ENCODE measurements at places on chromosomes 2 and 18.

GRCh38 chr18:36211612-36212065 is 24.3 kb downstream of the MOCOS start:
- DNase-seq, result no peak

DNA sequence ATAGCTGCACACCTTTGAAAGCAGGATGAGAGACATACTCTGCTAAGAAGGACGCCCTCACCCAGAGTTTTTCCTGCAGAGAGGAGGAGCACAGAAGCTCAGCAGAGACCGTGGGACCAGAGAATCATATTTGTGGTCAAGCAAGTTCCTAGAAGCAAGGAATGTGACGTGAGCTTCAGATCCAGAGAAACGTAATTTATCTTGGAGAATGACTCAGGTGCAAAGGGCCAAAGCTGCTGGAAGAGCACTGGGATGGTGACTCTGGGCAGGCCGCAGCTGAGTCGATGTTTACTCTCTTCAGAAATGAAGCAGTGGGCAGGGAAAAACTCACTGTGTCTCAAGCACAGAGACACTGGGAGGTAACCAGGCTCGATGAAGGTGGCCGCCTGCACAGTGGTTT is 50.1 kb upstream of the IGFBP2 start:
- DNase-seq, result no peak

DNA sequence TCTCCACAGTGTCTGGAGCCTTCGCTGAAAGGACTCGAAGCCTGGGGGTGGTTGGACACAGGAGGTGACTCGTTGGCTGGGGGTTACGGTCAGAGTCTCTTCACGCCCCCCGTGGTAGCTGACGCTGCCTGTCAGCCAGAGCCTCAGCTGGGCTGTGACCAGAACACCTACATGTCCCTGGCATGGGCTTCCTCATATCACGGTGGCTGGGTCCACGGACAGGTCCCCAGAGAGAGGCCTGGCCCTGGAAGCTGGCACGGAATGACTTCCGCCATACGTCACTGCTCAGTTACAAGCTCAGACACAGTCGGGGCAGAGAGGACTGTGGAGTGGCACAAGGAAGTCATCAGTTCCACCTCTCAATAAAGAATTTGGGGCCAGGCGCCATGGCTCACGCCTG is 28.5 kb downstream of the ITGB1BP1 start:
- no peak for DNase-seq

GRCh38 chr2:175957845-175958244 is 44.2 kb downstream of the LNPK start:
- DNase-seq, result no peak

DNA sequence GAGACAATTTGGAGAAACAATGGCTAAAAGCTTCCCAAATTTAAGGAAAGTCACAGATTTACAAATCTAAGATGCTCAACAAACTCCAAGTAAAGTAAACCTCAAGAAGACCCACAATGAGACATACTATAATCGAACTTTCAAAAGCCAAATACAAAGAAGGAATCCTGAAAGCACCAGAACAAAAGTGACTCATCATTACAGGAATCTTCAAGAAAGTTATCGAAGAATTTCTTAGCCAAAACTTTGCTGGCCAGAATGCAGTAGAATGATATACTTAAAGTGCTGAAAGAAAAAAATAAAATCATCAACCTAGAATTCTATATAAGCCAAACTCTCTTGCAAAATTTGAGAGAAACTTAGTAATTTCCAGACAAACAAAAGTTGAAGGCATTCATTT is 106.5 kb upstream of the TMEM200C start:
- DNase-seq, result no peak

DNA sequence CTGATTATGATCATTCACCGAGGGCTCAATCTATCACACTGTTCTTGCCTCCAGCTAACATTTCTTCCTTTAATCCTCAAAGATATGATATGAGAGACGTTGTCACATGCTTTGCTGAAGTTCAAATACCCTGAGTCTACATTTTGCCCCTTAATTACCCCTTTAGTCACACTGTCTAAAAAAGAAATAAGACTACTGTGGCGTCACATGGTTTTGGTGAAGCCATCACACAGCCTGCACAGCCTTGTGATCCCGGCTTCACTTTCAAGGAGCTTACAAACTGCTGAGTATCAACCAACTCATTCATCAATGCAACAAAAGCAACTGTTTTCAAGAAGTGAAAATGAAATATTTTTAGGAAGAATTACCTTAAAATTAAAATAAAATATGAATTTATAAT is 31.9 kb upstream of the SOCS6 start:
- DNase-seq, result no peak

- DNase-seq, result no peak
These were observed 31.4 kb downstream of the RNF152 start for GRCh38 chr18:61861372-61861771.

DNA sequence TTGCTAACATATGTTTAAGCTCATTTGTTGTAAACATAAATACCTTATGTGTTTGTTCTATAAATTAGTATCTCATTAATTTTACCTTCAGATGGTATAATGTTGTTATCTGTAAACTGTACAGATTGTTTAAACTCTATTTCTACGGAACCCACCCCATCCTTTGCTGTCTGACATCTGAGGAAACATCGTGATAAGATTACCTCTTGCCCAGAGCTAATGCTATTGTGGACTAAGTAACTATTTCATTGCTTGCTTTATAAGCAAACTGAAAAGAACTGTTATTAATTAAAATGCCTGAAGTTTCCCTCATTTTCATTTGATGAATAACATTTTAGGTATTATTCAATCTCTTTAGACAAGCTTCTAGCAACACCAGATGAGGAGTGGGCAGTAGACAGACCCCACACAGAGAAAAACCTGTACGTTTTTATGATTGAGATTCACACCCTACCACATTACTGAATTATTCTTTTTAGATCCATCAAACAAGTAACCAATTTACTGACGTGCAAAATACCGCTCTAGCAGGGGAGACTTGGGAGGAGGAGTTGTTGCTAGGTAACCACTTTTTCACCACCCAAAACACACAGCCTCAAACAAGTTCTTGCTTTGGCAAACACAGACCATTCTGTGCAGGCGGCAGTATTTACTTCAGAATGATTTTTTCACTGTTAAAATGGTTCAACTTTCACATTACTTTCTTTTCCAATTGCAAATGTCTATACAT is 1.9 kb upstream of the SYT4 start:
- DNase-seq, result no peak

- no peak for DNase-seq
These were observed 89.2 kb downstream of the EPHA4 start for GRCh38 chr2:221482666-221483455.

DNA sequence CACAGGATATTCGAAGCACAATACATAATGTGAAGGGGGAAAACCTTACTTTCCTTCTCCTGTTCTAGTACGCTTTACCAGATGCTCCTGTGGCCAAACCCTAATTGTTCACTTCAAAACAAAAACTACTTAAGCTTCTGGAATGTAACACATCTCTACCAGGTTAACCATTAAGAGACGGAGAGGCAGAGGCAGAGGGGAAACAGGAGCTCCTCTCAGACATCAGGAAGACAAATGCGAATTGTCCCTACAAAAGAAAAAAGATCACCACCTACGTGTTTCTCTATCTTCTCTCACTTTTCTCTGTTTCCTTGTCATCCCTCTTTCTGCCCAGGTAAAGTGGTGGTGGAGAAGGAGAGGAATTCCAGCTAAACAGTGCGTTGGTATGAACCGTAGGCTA is 266.8 kb downstream of the NRXN1 start:
- no peak for DNase-seq

DNA sequence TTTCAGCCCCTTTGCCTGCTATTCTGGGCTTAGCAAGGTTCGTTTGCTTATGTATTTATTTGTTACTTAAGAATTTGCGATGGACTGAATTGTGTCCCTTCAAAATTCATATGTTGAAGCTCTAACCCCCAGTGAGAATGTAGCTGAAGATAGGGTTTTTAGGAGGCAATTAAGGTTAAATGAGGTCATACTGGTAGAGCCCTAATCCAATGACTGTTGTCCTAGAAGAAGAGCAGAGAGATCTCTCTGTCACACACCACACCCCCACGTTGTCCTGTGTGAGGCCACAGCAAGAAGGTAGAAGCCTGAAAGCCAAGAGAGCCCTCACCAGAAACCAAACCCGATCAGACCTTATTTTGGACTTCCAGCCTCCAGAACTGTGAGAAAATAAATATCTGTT is 66.7 kb downstream of the KIAA1328 start:
- no peak for DNase-seq

GRCh38 chr2:11679486-11680181 is 9.6 kb upstream of the NTSR2 start:
- DNase-seq, result no peak

DNA sequence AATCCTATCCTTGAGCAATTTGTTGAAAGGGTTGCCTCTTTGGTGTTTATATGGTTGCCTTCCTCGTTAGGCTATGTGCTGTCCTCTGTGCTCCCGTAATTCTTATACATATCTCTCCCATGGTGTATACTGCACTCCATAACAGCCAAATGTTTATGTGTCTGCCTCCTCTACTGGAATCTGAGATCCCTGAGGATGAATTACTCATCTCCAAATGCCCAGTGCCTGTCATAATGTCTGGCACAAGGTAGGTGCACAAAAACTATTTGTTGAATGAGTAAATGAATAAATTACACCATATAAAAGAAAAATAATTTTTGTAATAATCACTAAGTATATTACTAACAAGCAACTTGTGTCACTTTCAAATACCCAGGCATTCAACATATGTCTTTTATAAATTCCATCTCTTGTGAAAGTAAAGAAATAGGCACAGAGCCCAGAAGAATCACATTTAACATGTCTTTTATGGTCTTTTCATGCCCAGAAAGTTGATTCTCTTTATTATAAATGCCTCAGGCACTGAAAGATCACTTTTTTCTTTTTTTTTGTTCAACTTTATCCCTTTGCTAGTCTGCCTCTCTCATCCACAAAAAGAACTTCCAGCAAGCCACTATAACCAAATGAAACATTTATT is 164.9 kb downstream of the CCDC148 start:
- DNase-seq, result no peak

- no peak for DNase-seq
These were observed 119.2 kb upstream of the FHL2 start for GRCh38 chr2:105517814-105518705.

DNA sequence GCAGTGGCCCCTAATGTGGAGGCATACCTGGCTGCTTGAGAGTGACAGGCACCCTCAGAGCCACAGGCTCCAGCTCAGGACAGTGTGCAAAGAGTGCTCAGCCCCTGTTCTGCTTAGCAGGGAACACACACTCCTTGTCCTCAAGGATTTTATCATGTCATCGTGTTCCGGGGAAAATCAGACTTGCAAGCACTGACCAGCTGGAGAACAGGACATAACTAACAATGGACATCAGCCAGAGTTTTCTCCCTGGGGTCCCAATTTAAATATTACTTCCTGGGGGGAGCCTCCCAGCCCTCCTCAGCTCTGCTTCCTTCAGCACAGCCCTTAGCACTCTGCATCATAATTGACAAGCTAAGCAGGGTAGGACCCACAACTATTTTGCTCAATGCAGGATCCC is 175.4 kb upstream of the ACAA2 start:
- DNase-seq, result no peak

DNA sequence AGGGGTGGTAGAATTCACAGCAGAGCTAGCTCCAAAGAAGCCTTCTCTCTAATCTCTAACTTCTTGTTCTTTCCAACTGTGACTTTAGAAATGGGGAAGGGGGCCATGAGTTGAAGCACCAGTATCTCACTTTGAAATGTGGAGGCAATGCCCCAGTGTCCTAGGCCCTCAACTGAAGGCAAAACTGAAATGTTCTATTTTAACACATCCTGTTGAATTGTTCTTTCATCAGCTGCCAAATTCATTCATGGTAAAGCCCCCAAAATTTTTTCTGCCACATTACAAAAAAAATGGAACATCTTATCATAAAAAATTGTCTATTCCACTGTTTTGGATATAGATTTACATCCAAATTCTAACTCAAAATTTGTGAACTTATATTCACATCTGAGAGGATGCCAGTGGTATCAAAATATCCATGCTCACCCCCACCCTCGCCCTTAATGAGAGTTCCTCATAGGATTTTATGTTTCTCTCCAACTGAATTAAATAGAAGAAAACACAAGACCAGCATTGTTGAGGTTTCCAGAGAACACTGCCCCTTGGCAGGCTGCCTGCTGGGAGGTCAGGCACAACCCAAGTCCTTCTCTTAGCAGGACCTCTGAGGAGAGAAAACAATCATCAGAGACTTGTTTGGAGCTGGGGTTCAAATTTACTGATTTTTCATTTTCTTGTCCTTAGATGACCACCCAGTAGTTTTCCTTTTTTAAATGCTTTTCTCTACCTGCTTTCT is 147.4 kb upstream of the PGAP1 start:
- no peak for DNase-seq

DNA sequence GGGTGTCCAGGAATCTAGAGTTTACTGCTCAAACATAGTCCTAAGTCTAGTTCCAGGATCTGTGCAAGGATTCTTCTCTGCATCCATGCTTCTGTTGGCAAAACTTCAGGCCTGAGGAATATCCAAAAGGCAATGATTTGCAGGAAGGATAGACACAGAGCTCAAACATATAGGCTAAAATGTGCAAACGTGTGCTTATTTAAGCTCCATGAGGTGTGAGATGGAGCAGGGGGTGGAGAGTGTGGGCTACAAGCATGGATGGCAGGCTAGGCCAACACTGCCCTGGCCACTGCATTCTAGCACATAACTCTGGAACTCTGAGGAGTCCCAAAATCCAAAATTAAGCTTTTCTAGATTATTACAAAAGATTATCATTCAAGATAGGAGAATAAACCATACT is 301.1 kb downstream of the PAX3 start:
- DNase-seq, result no peak

- no peak for DNase-seq
These were observed 18.8 kb downstream of the KCNIP3 start for GRCh38 chr2:95315801-95316411.

- no peak for DNase-seq
These were observed 45.1 kb upstream of the SERTAD2 start for GRCh38 chr2:64698668-64699444.

- no peak for DNase-seq
These were observed 62.8 kb downstream of the THSD7B start for GRCh38 chr2:136828162-136828561.

DNA sequence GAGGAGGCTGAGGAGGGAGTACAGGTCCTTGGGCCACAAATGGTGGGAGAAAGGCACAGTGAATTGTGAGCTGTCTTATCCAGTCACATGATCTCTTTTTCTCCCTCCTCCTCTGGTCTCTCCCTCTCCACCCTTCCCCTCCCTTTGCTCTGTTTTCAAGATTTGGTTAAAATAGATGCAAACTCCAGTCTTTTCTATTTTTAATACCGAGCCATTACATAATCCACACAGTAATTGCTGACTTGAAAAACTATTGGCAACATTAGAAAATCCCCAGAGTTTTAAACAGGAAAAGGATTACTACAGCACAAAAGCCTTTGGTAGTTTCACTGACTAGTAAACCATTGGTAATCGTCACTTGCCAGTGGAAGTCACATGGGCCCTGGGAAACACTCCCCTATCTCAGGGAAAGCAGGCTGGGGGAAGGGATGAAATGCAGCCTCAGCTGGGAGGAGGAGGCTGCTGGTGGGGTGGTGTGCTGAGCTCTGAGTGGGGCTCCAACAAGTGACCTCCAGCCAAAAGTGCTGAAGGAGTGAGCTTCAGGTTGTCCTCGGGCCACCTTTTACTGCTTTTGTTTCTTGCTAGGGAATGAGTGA is 57.4 kb upstream of the PCBP1 start:
- DNase-seq, result no peak

- no peak for DNase-seq
These were observed 3.1 kb upstream of the SPAG16 start for GRCh38 chr2:213281156-213281555.

Measured in GM12891 (cell line).